CD4-positive, alpha-beta memory T cell (primary cell): ENCODE measurements at places on chromosomes 11 and 22. TPM values are rescaled to one million over a fixed set of nuclear protein-coding genes. Genes with fewer than 3 reads are reported as not detected.
A peak's percentile ranks its signal among the peaks of the same experiment; 100 is the strongest.

DNA sequence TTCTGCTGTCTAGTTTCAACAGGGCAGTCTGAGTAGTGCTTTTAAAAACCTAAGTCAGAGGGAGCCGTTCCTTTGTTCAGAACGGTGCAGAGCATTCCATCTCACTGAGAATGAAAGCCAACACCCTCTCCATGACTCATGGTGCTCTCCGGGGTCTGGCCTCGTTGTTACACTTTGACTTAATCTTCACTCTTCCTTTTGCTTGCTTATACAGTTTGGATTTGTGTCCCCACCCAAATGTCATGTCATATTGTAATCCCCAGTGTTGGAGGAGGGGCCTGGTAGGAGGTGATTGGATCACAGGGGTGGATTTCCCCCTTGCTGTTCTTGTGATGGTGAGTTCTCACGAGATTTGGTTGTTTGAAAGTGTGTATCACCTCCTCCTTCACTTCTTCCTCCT is 292.2 kb downstream of the ST3GAL4 start:
- no peak for DNase-seq

DNA sequence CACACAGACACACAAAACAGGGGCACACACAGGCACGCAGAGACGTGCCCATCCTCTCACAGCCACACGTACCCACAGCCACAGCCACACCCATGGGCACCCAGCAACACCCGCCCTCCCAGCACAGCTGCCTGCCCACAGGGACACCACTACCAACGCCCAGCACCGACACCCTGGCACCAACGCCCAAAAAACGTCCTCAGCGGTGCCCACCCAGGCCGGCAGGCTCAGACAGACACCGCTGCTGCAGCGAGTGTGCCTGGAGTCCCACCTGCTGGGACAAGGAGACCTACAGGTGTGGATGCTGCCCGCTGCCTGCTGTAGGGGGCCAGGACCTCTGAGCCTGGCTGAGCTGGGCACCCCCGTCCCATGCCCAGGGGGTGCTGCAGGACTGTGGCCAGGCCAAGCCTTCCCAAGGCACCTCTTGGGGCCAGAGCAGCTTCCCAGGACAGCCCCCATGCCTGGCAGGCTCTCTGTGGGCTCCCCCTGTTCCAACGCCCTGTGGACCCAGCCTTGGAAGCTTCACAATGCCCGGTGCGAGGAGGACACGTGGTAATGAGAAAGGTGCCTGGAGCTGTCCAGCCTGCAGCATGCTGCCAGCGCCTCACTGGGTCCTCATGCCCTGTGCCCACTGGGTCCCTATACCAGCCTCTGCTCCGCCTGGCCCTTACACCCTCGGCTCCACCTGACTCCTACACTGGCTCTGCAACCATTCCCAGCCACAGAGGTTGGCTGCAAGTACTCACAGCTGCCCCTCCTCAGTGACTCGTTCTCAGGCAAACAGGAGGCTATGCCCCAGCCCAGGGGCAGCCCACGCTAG is 45.8 kb upstream of the TH start:
- peak; percentile 19 for DNase-seq

DNA sequence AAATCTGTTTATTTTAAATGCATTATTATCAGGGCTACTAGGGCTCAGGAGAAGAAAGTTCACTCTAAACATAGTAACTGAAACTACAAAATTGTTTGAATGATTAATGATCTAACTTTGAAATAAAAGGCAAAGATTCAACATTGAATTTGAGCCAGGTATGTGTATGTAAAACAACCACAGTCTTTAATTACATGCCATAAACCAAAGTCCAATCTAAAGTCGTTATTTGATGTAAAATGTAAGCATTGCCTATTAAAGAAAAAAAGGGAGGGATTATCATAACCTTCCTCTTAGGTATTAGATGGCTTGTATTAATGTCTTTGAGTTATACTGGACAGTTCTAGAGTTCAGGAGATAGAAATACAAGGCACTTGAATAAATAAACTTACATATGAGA is 25.2 kb upstream of the PANX1 start:
- DNase-seq: no peak

- no peak for DNase-seq
Observed at GRCh38 chr11:110711776-110712658, at the start of gene ARHGAP20. ARHGAP20 (minus strand) TSS chr11:110712437; CDS start chr11:110712231, 206 bp downstream.

DNA sequence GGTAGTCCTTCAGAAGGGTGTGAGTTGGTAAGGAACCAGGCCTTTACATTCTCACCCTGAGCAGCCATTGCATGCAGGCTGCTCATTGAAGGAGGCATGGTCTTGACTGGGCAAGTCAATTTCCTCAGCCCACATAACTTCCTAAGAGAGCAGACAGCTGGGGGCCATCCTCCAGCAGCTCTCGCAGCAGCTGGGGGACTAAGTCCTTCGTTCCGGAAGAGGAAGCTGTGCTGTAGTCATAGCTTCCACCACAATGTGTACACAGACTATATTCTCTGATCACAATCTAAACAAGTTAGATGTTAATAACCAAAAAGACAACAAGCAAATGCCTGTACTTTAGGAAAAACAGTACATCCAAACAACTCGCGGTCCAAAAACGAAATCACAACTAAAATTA is 30.1 kb upstream of the MPPED1 start:
- DNase-seq: peak; percentile 47

- DNase-seq: no peak
Observed at GRCh38 chr11:4068962-4069361, 25.6 kb upstream of the RRM1 start.

DNA sequence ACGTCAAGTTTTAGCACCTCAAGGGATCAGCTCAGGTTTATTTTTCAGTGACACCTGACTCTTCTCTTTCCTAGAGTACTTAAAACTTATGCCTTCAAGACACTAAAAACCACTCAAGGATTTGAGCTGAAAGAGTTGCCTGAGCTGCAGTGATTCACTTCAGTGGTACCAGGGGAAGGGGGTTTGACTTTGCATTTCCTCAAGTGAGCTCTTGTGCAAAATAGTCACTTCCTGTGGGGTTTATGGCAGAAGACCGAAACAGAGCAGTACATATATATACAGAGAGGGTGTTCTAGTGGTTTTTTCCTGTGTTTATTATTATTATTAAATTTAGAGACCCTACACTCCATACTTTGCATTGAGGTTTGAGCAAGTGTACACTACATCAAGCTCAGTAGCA is 60.7 kb downstream of the DBX1 start:
- DNase-seq: no peak

- DNase-seq: no peak
Observed at GRCh38 chr22:25027959-25028840, 75.7 kb downstream of the KIAA1671 start.

- no peak for DNase-seq
Observed at GRCh38 chr11:9385327-9385899, 961 bp downstream of the IPO7 start.

- no peak for DNase-seq
Observed at GRCh38 chr11:115439385-115439784, 64.8 kb downstream of the CADM1 start.

GRCh38 chr11:63572026-63572688 is 9.0 kb upstream of the PLAAT2 start:
- DNase-seq: no peak

- DNase-seq: no peak
Observed at GRCh38 chr11:75949023-75949672, 134.1 kb downstream of the UVRAG start.

- DNase-seq: no peak
Observed at GRCh38 chr11:89516496-89516895, 25.3 kb upstream of the NOX4 start.

DNA sequence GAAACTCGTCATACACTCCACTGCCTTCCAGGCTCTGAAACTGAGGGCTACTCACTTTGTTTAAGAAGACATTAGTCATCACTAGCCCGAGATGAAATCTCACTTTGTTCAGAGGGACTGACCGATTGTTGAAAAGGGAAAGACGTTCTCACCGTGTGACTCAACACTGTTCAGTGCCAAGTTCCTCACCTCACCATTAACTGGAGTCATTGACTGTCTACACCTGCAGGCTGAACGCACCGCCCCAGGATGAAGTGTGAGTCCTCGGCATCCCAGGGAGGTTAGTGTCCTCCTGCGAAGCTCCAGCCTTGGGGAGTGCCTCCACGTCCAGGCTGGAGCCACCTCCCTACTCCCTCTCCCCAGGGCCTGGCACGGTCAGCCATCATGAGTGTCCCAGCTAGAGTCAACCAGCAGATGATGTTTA is 30.4 kb downstream of the FADD start:
- no peak for DNase-seq

GRCh38 chr11:73429121-73429750 is 53.0 kb downstream of the RELT start:
- no peak for DNase-seq

GRCh38 chr11:132445859-132446291 is 1075.5 kb downstream of the NTM start:
- no peak for DNase-seq

DNA sequence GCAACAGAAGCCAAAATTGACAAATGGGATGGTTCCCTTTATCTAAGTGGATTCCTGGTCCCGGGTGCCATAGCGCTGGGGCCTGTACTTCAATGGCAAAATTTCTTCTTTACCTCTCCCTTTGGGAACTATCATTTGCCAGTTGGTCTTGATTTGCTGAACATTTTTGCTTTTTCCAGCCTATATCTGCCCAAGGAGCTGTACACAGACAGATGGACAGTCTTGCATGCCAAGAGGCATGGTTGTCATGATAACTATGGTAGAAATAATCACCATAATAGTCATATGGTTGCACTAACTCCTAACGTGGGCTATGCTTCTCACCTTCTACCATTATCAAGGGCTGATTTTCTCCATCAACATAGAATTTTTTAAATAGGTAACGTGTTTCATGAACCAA is 1030.9 kb downstream of the OPCML start:
- no peak for DNase-seq

GRCh38 chr22:46172522-46173110 is 22.3 kb downstream of the PPARA start:
- DNase-seq: no peak

DNA sequence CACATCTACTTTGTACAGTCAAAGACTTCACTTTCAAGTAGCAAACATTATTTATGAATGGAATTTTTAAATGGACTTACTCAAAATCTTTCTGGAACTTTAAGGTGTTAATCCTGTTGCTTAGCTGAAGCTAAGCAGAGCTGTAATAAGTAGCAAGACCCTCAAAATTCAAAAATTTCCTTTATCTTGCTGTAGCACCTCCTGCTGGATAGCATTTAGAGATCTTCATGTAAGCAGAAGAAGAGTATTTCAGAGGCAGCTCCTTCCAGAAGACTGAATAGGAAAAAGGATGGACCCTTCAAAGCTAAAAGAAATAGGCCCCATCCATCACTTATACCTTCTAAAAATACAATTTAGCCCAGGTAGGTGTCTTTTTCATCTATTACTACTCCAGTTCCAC is 3.4 kb downstream of the PHF21A start:
- no peak for DNase-seq

DNA sequence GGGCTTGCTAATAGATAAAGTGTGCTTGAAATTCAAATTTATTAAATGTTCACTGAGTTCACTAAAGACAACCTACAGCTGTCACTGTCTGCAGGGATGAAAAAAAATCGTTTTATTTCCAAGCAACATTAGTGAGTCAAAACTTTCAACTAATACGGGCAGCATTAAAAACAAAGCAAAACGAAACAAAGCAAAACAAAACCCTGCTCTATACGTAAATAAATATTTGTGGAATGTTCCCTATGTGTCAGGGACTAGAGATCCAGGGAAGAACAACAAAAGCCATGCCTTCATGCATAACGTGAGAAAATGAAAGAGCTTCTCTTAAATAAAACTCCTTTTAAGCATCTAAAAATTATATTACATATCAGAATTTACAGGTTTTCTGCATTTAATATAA is 553 bp downstream of the NAALAD2 start:
- no peak for DNase-seq

- DNase-seq: no peak
Observed at GRCh38 chr22:24772493-24773220, 1.9 kb downstream of the PIWIL3 start.

GGT5 gene
- total RNA-seq: not detected

CDKN1C gene
- 6.1 TPM for total RNA-seq

IFT27 gene
- 42.6 TPM for total RNA-seq

NLRP14 gene
- total RNA-seq: not detected

ANO1 gene
- not detected for total RNA-seq

CRYBA4 gene
- total RNA-seq: not detected

ACTN3 gene
- 0.20 TPM for total RNA-seq

OR2AG2 gene
- not detected for total RNA-seq

MEI1 gene
- 79.2 TPM for total RNA-seq

OR8G1 gene
- not detected for total RNA-seq

ZC3H12C gene
- total RNA-seq: 0.17 TPM

DRD4 gene
- total RNA-seq: 1.0 TPM
